ENCODE measurements at places on chromosomes 2 and 18.

DNA sequence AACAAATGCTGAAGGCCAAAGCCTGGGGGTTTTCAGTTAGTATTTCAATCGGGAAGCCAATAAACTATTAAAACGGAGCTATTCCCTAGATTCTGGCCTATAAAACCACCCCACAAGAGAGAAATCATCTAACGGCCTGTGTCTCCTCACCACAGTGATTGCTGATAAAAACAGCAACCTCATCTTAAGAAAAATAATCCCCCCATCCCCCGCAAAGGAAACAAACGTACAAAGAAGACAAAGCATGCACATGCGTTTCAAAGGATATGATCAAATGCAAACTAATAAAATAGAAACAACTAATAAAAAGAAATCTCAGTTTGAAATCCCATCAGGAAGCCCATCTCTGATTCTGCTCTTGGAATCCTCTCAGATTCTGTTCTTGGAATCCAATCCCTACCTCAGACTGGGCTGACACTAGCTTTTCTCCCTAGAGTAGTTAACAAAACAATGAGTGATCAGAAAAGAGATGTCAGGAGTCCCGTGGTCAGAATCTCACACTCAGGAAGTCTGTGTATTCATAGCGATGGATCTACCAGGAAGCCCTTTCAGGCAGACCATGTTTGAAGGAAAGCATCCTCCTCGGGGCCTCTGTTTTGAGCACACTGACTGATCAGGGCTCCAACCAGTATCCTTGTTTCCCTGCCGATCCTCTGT, 150.7 kb downstream of the THADA start:
- DNase-seq = no peak

DNA sequence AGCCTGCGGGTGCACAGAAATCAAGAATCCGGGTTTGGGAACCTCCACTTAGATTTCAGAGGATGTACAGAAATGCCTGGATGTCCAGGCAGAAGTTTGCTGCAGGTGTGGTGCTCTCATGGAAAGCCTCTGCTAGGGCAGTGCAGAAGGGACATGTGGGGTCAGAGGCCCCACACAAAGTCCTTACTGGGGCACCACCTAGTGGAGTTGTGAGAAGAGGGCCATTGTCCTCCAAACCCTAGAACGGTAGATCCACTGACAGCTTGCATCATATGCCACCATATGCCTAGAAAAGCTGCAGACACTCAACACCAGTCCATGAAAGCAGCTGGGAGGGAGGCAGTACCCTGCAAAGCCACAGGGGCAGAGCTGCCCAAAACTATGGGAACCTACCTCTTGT, 833.0 kb downstream of the TMEM182 start:
- no peak for DNase-seq

- DNase-seq = no peak
Measured at GRCh38 chr2:126799301-126799700, 99.4 kb upstream of the TEX51 start.

DNA sequence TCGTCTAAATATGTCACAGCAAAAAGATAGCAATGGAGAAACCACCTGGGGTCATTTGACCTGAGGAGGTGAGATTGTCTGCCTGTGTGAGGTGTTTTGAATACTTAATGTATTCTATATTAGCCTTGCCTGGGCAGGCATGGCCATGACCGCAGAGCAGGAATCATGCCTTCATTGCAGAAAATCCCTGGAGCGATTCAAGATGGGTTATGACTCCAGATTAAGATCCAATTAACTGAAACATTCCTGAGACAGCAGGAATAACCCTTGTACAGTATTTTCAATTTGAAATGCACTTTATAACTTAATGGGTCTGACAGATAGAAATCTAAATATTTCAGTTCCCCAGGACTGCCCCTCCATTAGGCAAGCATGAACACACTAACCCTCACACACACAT, 227.3 kb upstream of the RAB6C start:
- DNase-seq = no peak

- DNase-seq = no peak
Measured at GRCh38 chr18:45231617-45232016, 383.7 kb upstream of the SLC14A2 start.

DNA sequence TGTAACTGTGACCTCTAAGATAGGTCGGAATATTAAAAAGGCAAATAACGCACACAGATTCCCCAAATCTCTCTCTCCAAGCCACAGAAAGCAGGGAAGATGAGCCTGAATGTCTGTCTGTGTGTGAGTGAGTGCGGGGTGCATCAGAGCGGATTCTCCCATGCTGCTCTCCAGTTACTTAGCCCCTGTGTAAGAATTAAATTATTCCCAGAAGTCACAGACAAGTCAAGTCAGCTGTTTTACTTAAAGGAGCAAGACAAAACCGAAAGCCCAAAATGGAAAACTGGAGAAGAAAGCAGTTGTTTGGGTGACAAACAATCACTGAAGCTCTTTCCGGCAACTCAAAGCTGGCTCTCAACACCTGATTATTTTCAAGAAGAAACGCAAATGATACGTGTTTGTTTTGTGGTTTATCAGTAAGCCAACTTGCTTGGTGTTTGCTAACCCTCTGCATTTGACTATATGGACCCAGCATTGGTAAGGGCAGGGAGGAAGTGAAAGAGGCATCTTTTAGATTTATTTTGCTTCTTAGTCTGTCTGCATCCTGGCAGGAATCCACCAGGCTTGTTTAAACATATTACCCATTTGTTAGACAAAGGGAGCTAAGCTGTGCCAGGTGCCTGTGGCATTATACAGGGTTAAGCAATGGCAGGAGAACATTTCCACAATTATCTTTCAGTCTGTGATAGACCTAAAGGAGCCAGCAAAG, 121.5 kb upstream of the CREB1 start:
- peak; percentile 47 for DNase-seq

DNA sequence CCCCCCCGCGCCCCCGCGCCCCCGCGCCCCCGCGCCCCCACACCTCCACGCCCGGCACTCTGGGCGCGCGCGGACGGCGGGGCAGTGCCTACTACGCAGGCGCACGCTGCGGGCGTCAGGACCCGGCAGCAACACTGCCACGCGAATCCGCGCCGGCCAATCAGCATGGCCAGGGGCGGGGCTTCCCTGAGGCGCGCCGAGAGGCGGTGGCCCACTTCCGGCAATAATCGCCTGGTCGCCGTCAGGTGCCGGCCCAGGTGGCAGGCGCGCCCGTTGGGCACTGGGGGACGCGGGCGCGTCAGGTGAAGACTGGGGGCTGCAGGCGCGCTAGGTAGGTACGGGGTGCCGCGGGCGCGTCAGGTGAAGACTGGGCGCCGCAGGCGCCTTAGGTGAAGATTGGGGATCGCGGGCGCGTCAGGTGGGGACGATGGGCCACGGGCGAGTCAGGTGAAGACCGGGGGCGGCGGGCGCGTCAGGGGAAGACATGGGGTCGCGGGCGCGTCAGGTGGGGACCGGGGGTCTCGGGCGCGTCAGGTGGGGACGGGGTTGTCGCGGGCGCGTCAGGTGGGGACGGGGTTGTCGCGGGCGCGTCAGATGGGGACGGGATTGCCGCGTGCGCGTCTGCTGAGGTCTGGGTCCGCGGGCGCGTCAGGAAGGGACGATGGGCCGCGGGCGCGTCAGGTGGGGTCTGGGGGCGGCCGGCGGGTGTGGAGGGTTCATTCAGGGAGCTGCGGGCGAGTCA, 219.1 kb downstream of the RTP5 start:
- peak; percentile 93 for DNase-seq

DNA sequence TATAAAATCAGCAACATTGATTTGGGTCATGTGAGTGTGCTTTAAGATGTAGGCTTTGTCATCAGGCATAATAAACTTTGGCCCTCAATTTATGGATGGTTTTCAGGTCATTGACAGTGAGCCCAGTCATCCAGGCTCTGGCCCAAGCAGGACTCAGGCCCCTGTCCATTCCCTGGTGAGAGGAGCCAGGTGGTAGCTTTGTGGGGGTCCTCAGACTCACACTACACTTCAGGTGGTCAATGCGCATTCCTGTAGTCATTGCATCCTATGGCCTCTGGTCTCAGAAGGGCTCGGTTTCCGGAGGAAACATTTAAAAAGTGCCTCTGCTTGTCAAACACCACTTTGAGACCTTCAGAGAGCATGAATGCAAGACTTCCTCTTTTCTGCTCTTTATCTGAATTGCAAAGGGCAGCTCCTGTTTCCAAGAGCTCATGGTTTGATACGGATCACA, 20.2 kb downstream of the LGALSL start:
- DNase-seq = no peak

Data from tongue (tissue), 3 donors.